ENCODE measurements at places on chromosomes 4 and X.
A peak's percentile ranks its signal among the peaks of the same experiment; 100 is the strongest.

GRCh38 chrX:13203271-13203670 lies 116.6 kb downstream of the ATXN3L start:
- H3K27me3 ChIP-seq = no peaks in the 10 kb centered on the region
- H3K27ac ChIP-seq = no peak overlapping the region
- H3K4me3 ChIP-seq = no peak overlapping the region
- H3K36me3 ChIP-seq = no peaks in the 10 kb centered on the region

GRCh38 chr4:127686658-127687057 lies 43.5 kb upstream of the SLC25A31 start:
- no peak overlapping the region for H3K4me3 ChIP-seq
- no peak for DNase-seq
- H3K4me1 ChIP-seq = no peaks in the 10 kb centered on the region
- no peak overlapping the region for H3K27ac ChIP-seq
- H3K36me3 ChIP-seq = no peaks in the 10 kb centered on the region

DNA sequence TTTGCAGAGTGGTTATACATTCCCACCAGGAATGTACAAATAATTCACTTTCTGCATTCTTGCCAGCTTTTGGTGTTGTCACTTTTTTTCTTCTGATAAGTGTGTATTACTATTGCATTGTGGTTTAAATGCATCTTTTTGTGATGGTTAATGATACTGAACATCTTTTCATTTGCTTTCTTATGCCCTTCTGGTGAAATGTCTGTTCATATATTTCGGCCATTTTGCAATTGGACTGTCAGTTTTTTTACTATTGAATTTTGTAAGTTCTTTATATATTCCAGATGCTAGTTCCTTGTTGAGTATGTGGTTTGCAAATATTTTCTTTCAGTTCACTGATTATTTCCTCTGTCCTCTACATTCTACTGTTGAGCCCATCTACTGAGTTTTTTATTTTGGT lies 19.4 kb upstream of the BMP2K start:
- no peaks in the 10 kb centered on the region for H3K36me3 ChIP-seq
- no peak overlapping the region for H3K27ac ChIP-seq
- no peak overlapping the region for H3K4me3 ChIP-seq
- peaks cover 2% of the 10 kb centered on the region for H3K27me3 ChIP-seq

DNA sequence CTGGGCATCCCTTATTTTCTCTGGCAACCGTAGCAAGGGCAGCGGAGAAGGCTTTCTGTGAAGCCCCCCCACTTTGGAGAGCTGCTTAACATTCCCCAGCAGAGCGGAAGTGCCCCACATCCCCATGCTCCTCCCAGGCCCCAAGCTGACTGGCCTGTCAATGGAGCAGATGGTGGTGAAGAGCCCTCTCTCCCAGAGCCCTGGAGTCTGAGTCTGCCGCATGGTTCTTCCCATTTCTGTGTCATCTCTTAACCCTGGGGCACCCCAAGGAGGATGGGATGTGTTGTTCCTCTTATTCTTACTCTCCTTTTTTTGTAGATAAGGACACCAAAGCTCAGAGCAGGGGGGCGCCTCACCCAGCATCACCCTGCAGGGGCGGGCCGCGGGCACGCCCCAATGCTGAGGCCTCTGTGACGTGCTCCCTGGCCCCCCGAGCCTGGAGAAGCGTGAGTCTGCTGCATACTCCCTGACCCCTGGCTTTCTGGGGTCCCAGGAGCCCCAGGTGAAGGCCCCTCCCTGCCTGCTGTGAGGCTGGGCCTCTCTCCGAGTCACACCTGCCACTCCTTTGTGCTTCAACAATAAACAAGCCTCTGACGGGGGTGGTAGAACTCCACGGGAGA lies 35.9 kb downstream of the ADRA2C start:
- H3K27ac ChIP-seq = no peak overlapping the region
- peaks cover 4% of the 10 kb centered on the region for H3K27me3 ChIP-seq
- no peaks in the 10 kb centered on the region for H3K36me3 ChIP-seq
- no peak for DNase-seq
- H3K4me1 ChIP-seq = no peaks in the 10 kb centered on the region

DNA sequence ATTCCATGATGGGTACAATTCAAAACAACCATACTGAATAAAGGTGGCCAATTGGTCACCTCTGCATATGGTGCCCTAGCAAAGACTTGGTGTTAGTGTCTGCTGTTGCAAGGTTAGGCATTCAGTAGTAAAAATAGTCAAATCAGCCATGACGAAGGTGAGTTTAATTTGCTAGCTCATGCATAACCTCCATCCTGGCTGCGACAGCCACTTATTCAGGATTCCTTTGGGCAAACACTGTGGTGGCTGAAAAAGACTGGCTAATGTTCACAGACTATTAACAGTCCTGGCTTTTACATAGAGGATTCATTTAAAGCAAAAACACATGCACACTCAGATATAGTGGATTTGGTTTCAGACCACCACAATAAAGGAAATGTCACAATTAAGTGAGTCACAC lies 34.8 kb upstream of the MAP9 start:
- no peaks in the 10 kb centered on the region for H3K4me1 ChIP-seq
- no peak overlapping the region for H3K4me3 ChIP-seq
- peaks cover 8% of the 10 kb centered on the region for H3K27me3 ChIP-seq
- no peak overlapping the region for H3K27ac ChIP-seq
- no peaks in the 10 kb centered on the region for H3K36me3 ChIP-seq
- DNase-seq = no peak

- no peaks in the 10 kb centered on the region for H3K27me3 ChIP-seq
- H3K4me1 ChIP-seq = no peaks in the 10 kb centered on the region
- H3K36me3 ChIP-seq = no peaks in the 10 kb centered on the region
- H3K4me3 ChIP-seq = no peak overlapping the region
- DNase-seq = no peak
- no peak overlapping the region for H3K27ac ChIP-seq
These were observed 11.7 kb downstream of the ALB start for GRCh38 chr4:73415807-73416238.

GRCh38 chrX:4622486-4623167 lies 909.2 kb upstream of the PRKX start:
- H3K4me3 ChIP-seq = no peak overlapping the region
- H3K4me1 ChIP-seq = no peaks in the 10 kb centered on the region
- no peaks in the 10 kb centered on the region for H3K36me3 ChIP-seq
- H3K27me3 ChIP-seq = no peaks in the 10 kb centered on the region
- H3K27ac ChIP-seq = no peak overlapping the region
- DNase-seq = no peak

- DNase-seq = no peak
- no peaks in the 10 kb centered on the region for H3K27me3 ChIP-seq
- H3K27ac ChIP-seq = no peak overlapping the region
- no peak overlapping the region for H3K4me3 ChIP-seq
- H3K36me3 ChIP-seq = no peaks in the 10 kb centered on the region
These were observed 659.8 kb upstream of the MAGEB2 start for GRCh38 chrX:29555465-29556091.

DNA sequence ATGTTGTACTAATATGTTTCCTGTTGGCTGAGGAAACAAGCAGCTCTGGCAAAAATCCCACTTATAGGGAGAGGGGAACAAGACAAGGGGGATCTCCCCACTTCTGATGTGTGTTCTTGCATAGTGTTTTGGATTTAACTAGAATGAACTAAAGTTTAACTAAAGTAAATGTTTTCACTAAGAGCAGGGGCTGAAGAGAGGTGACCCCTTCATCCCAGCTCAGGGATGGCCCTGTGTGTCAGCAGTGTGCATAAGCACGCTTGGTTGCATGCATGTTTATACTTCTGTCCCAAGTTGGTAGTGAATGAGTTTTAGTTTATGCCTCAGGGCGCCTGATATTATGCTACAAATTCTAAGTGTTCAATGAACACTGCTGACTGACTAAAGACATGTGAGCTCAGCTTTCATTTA lies 169.4 kb downstream of the MGST2 start:
- H3K4me1 ChIP-seq = no peaks in the 10 kb centered on the region
- DNase-seq = no peak
- H3K27ac ChIP-seq = no peak overlapping the region
- no peaks in the 10 kb centered on the region for H3K36me3 ChIP-seq

- no peak for DNase-seq
- H3K27me3 ChIP-seq = peaks cover 8% of the 10 kb centered on the region
- no peaks in the 10 kb centered on the region for H3K4me1 ChIP-seq
These were observed 169.9 kb downstream of the AASDH start for GRCh38 chr4:56217343-56217890.

DNA sequence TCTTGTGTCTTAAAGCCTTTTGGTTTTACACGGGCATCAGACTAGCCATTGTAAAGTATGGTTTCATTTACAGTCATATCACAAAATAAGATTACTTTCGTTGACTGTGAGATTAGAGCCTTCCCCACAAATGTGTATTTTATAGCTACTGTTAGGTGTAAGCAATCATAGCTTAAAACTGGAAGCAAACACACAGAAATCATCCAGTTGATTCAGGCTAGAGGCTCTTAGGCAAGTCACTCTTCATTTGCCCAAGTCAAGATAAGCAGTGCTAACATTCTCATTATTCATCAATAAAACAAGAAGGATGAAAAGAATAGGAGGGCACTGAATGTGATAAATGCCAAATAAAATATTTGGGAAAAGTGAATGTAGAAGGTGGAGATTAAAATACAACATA lies 448.7 kb upstream of the FAM241A start:
- H3K27me3 ChIP-seq = no peaks in the 10 kb centered on the region
- no peak overlapping the region for H3K27ac ChIP-seq
- no peak overlapping the region for H3K4me3 ChIP-seq
- DNase-seq = no peak

GRCh38 chr4:158079661-158080060 lies 93.2 kb downstream of the GASK1B start:
- no peaks in the 10 kb centered on the region for H3K4me1 ChIP-seq
- H3K36me3 ChIP-seq = no peaks in the 10 kb centered on the region
- no peak for DNase-seq
- H3K27me3 ChIP-seq = no peaks in the 10 kb centered on the region
- H3K27ac ChIP-seq = no peak overlapping the region

- no peak overlapping the region for H3K4me3 ChIP-seq
- H3K27me3 ChIP-seq = no peaks in the 10 kb centered on the region
- H3K36me3 ChIP-seq = no peaks in the 10 kb centered on the region
These were observed 154.9 kb upstream of the TECRL start for GRCh38 chr4:64564126-64564525.

DNA sequence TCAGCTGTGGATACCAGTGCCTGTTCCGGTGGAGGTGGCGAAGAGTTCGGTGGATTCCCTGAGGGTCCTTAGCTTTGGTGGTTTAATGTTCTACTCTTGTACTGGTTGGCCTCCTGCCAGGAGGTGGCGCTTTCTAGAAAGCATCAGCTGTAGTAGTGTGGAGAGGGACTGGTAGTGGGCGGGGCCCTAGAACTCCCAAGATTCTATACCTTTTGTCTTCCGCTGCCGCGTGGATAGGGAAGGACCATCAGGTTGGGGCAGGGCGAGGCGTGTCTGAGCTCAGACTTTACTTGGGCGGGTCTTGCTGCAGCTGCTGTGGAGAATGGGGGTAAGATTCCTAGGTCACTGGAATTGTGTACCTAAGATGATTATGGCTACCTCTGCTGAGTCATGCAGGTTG lies 390.3 kb downstream of the FAM47A start:
- no peaks in the 10 kb centered on the region for H3K36me3 ChIP-seq
- DNase-seq = no peak
- H3K27me3 ChIP-seq = no peaks in the 10 kb centered on the region
- H3K27ac ChIP-seq = no peak overlapping the region
- no peaks in the 10 kb centered on the region for H3K4me1 ChIP-seq

DNA sequence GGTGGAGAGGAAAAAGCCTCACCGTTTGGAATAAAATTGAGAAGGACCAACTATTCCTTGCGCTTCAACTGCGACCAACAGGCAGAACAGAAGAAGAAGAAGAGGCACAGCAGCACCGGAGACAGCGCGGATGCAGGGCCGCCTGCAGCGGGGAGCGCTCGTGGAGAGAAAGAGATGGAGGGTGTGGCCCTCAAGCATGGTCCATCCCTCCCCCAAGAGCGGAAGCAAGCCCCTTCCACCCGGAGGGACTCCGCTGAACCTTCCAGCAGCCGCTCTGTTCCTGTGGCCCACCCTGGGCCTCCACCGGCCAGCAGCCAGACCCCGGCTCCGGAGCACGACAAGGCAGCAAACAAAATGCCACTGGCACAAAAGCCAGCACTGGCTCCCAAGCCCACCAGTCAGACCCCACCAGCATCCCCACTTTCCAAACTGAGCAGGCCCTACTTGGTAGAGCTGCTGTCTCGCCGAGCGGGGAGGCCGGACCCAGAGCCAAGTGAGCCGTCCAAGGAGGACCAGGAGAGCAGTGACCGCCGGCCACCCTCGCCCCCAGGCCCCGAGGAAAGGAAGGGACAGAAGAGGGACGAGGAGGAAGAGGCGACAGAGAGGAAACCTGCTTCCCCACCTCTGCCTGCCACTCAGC lies 71.2 kb downstream of the AASDH start:
- H3K27me3 ChIP-seq = no peaks in the 10 kb centered on the region
- no peak for DNase-seq
- no peak overlapping the region for H3K27ac ChIP-seq

- peak within 1 kb of the TSS; percentile 31 for H3K4me3 ChIP-seq
- DNase-seq = peak; percentile 9
- H3K4me1 ChIP-seq = peaks cover 8% of the 10 kb centered on the region
- H3K27ac ChIP-seq = no peak within 1 kb of the TSS
- no peaks in the 10 kb centered on the region for H3K36me3 ChIP-seq
These were observed at the start of gene QRFPR for GRCh38 chr4:121380776-121381462. Gene QRFPR, minus strand, starts transcription at chr4:121381018. Its CDS starts 371 bp downstream, at chr4:121380647.

- no peaks in the 10 kb centered on the region for H3K4me1 ChIP-seq
- H3K27me3 ChIP-seq = peaks cover 4% of the 10 kb centered on the region
- no peak overlapping the region for H3K4me3 ChIP-seq
- DNase-seq = no peak
These were observed 54.5 kb downstream of the TENM3 start for GRCh38 chr4:182297659-182298058.

- H3K36me3 ChIP-seq = no peaks in the 10 kb centered on the region
- no peak for DNase-seq
- H3K4me3 ChIP-seq = no peak overlapping the region
- no peak overlapping the region for H3K27ac ChIP-seq
- no peaks in the 10 kb centered on the region for H3K4me1 ChIP-seq
- H3K27me3 ChIP-seq = peaks cover 3% of the 10 kb centered on the region
These were observed 186.1 kb downstream of the PALLD start for GRCh38 chr4:168682898-168683500.

DNA sequence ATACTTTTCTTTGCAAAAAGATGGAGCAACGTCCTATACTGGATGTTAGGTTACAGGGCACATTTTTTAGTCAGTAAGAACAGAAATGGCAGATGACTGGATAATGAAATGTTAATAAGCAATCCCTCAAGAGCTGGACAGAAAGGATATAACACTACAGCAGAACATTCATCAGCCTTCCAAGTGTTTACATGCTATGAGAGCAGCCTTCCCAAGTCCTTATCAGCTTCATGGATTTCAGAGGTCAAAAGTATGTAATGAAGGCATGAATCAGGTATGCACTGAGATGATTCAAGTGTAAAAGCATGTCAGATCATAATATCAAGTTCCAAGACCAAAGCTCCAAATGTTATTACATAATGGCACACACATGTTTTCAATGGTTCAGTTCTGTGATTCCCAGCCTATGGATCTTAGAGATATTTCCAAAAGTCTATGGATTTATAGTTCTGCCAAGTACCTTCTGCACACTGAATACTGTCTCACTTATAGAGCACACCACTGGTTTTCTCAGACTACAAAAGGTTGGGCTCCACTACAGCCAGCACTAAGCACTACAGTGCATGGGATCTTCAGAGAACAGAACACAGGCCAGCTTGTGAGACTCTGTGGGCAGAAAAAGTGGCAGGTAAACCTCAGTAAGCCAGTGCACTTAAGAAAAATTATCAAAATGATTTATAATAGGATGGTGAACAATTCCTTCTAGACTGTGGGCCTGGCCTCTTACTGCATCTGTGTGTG lies 49.2 kb downstream of the GPC4 start:
- H3K27me3 ChIP-seq = no peaks in the 10 kb centered on the region
- H3K36me3 ChIP-seq = no peaks in the 10 kb centered on the region
- no peaks in the 10 kb centered on the region for H3K4me1 ChIP-seq
- no peak for DNase-seq
- H3K4me3 ChIP-seq = no peak overlapping the region
- no peak overlapping the region for H3K27ac ChIP-seq
